ENCODE measurements at places on chromosomes 6 and 20. TPM values are rescaled to one million over a fixed set of nuclear protein-coding genes. Genes with fewer than 3 reads are reported as not detected.

Gene LIME1
- total RNA-seq: 295 TPM

Gene GHRH
- total RNA-seq: not detected

- no peak for DNase-seq
Measured at GRCh38 chr6:36605560-36606391, 11.6 kb downstream of the SRSF3 start.

DNA sequence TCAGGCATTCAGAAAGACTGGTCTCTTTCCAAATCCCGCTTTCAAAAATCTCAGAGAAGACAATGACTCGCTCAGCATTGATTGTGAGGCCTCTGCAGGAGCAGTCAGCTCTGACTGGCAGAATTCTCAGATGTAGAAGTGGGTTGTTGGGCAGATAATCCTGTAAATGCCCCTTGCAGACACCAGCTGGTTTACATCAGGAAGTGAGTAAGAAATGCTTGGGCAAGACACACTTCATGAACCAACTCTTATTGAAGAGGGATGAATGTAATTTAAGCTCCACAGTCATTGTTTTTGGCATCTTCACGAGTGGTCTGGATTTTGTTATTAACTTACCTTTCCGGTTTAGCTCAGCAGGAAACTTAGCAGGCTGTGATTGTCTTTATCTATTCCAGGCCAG is 166.6 kb downstream of the PLCB4 start:
- no peak for DNase-seq

- DNase-seq: no peak
Measured at GRCh38 chr20:16485401-16485800, 87.8 kb downstream of the KIF16B start.

GRCh38 chr20:31572042-31572700 is 32.9 kb upstream of the ID1 start:
- DNase-seq: no peak

Gene BMP6
- not detected for total RNA-seq

- no peak for DNase-seq
Measured at GRCh38 chr6:44742201-44742600, 354.7 kb downstream of the CDC5L start.

DNA sequence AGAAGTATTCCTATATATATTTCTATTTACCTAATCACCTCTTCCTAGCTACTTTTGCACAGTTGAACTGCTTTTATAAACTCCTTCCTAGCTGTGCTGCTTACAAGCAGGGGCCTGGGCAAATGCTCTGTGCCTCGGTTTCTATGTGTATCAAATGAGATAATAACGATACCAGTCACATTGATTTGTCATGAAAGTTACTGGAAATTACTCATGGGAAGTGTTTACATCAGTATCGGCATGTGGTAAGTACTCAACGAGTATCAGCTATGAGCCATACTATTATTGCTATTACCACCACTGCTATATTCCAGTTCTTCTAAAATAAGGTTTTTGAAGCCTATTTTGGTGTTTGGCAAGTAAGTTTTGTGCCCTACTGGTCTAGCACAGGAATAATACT is 4.9 kb downstream of the LAMA4 start:
- DNase-seq: no peak

Gene EFCAB8
- 0.10 TPM for total RNA-seq

GRCh38 chr6:145569140-145569539 is 166.2 kb downstream of the EPM2A start:
- DNase-seq: no peak

Gene IL20RA
- 16.7 TPM for total RNA-seq

Gene MKKS
- 4.2 TPM for total RNA-seq

DNA sequence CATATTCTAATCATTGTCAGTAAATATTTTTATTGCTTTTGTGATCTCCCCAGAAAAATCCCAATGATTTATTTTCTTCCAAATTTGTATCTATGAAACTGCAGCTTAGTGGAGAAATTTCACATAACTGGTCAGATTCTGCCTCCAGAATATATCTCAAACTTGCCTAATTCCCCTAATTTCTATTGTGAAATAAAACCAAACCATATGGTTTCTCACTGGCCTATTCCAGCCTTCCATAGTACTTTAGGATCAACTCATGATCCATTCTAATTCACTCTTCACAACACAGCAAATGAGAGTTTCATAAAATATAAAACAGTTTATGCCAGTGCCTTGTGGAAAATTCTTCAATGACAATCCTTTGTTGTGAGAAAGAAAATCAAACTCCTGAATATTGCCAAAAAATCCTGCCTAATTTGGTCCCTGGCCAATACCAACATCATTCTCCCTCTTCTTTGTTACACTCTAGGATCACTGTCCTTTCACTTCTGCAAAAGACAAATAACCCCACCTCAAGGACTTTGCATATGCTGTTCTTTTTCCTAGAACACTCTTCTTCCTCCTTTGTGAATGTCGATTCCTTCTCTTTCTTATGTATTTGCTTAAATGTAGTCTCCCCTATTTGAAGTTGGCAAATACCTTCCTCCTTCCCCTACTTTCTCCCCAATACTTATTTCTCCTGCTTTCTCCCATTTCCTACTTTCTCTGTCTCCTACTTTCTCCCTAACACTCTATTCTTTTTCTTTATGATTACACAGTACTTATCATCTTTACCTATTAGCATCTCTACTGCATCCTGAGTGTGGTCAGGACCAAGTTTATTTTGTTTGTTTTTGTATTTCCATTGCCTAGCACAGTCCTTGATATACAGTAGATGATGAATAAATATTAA is 587.5 kb downstream of the RFPL4B start:
- no peak for DNase-seq

GRCh38 chr20:19498756-19499155 is 259.3 kb upstream of the RIN2 start:
- no peak for DNase-seq

GRCh38 chr6:8879334-8879733 is 444.0 kb upstream of the SLC35B3 start:
- no peak for DNase-seq

- DNase-seq: no peak
Measured at GRCh38 chr6:36364669-36365479, 22.6 kb downstream of the ETV7 start.

DNA sequence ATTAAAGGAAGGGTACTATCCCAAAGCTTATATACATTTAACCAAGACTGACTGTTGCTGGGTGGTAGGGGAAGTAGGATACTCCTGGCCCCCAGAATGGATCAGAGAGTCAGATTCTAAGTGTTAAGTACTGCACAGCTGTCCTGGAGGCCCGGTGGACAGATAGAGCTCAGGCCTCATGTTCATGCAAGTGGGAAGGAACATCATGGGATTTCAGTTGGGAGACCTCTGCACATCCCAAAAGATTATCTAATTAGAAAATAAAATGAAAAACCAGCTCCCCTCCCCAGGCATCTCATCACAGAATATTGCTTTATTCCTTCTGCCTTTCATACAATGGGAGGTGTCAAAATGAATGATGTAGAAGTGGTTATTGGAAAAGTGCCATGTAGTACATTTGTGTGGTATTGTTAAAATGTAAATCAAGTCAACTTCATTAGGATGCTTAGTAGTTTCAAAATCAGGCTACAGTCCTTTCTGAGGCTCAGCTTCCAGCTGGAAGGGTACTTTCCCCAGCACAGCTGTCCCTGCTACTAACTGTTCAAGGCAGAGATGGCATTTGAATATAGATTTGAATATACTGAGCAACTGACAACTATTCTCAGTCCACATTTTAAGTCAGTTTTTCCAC is 82.9 kb downstream of the SLC35B3 start:
- no peak for DNase-seq

DNA sequence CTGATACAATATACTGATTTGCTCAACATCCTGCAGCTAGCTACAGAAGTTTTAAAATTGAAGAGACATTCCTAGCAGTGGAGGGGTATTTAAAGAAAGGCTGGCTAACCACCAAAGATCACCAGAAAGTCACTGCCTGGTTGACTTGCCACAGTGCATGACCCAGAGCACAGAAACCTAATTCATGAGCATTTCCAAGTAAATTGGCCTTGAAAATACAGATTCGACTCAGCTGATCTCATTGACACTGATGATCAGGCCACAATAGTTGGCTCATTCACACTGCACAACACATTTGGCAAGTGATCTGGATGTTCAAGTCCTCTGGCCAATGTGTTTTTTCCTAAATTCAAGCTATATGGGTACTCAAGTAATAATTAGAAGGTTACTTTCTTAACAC is 13.3 kb upstream of the TDRD6 start:
- no peak for DNase-seq

DNA sequence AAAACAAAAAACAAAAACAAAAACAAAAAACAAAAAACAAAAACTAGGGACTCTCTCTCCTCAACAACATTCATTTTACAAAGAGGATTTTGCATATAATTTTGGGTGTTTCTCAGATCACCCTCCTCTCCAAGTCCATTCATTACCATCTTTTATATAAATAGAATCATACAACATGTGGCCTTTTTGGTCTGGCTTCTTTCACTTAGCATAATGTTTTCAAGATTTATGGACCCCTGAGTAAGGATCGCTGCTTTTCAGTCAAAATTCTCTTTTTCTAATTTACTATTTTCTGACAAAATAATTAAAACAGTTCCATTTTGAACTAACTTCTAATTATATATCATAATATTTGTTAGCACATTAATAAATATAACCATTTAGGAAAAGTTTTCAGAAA is 94.8 kb downstream of the UBE3D start:
- no peak for DNase-seq

DNA sequence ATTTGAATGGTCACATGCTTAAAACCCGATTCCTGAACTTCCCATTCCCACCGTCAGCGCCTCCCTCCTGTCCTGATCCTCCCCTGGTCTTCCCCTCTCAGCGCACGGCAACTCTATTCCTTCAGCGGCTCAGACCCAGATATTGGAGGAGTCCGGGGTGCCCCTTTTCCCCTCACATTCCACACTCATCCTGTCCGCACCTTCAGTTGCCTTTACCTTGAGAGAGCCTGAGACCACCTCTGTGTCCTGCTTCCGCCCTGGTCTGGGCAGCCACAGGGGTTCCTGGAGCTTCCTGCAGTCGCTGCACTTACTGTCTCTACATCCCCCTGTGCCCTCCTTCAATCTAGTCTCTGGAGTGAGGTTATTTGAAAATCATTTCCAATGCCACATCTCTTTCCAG is 193.4 kb downstream of the BCAS1 start:
- DNase-seq: no peak
